ENCODE measurements at places on chromosomes 4 and X.

GRCh38 chrX:2387614-2388239 is 113.0 kb downstream of the DHRSX start:
- no peak for DNase-seq

GRCh38 chrX:15781961-15782699 is 8.2 kb upstream of the ZRSR2 start:
- no peak for DNase-seq

DNA sequence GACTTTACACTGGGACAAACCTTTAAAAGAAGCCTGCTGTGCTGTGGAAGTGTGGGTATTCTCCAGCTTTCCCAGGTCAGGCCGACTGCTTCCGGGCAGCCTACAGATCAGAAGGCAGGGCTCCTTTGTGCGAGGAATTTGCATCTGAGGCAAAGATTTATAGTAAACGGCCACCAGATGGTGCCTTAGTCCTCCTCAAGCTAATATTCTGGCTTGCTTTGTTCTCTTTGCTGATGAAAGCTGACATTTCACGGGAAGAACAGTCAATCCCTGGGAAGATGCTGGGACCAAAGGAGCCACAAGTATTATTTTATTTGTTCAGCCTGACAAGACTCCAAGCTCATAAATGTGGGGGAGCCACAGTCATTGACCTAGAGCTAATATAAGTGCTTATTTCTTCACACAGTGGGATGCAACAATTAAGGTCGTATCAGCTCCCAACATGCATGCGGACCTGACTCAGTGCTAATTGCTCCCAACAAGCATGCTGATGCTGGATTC is 120.7 kb upstream of the TRIM2 start:
- peak; percentile 34 for DNase-seq

DNA sequence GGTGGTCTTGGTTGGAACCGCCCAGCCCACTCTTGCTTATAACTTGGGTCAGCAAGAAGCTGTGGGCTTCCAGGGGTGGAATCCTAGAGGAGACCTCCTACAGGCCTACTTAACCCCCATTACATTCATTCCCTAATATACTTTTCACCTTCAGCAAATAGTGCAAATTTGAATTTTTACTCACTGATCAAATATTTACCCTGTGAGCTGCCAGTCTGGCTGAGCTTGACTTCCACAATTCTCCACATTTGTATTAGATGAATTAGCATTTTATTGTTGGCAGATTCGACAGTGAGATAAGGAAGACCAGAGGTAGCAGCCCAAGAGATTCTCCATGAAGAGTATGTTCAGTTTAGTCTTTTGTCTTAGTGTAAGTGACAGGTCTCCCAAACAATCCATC is 199.6 kb downstream of the BCOR start:
- no peak for DNase-seq

- DNase-seq: no peak
These were observed 466.2 kb downstream of the PDGFC start for GRCh38 chr4:156505341-156505955.

DNA sequence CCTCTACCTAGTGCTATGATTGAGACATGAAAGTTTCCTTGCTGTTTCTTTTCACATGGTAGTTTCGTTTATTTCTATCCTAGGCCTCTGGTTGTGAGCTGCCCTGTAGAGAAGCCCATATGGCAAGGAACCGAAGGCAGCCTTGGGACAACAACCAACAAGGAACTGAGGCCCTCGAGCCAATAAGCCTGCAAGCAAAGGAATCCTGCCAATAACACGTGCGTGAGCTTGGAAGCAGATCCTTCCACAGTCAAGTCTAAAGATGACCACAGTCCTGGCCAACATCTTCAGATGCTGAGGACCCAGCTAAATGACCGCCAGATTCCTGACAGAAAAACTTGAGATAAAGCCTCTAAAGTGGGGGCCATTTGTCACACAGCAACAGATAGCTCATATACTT is 100.4 kb upstream of the FAM9B start:
- no peak for DNase-seq

DNA sequence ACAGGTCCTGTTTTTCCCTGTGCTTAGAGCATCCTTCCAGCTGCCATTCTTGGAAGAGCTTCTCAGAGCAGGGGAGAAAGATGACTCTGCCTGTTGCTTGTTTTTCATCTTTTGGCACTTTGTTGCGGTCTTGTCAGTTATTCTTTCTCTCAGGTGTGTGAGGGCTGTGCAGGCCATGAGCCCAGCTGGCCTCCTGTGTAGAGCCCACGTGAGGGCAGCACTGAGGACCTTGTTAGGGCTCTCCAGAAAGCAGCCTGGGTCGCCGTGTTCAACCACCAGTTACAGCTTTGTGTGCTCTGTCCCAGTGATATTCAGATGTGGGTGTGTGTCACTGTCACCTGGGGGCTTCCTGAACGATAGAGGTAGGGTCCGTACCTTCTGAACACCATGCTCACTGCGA is 52.8 kb downstream of the NOP14 start:
- no peak for DNase-seq

GRCh38 chr4:167190379-167190778 is 43.9 kb downstream of the SPOCK3 start:
- DNase-seq: no peak

GRCh38 chr4:4666187-4666586 is 124.3 kb upstream of the STX18 start:
- no peak for DNase-seq

GRCh38 chr4:184978211-184978610 is 40.1 kb upstream of the HELT start:
- DNase-seq: no peak
